ENCODE measurements at places on chromosomes 5 and 9.

- peaks cover 15% of the 10 kb centered on the region for H3K4me1 ChIP-seq
- H3K27me3 ChIP-seq, result no peaks in the 10 kb centered on the region
- no peaks in the 10 kb centered on the region for H3K36me3 ChIP-seq
- H3K27ac ChIP-seq, result no peak overlapping the region
- no peak overlapping the region for H3K4me3 ChIP-seq
- no peak for DNase-seq
Measured at GRCh38 chr5:140311011-140311467, 8.1 kb upstream of the PFDN1 start.

- DNase-seq, result no peak
- H3K27ac ChIP-seq, result no peak overlapping the region
- H3K4me1 ChIP-seq, result no peaks in the 10 kb centered on the region
- no peaks in the 10 kb centered on the region for H3K36me3 ChIP-seq
- no peak overlapping the region for H3K4me3 ChIP-seq
- no peaks in the 10 kb centered on the region for H3K27me3 ChIP-seq
Measured at GRCh38 chr5:22044229-22044628, 808.9 kb downstream of the CDH12 start.

- no peak overlapping the region for H3K4me3 ChIP-seq
- no peak for DNase-seq
- H3K27ac ChIP-seq, result no peak overlapping the region
- no peaks in the 10 kb centered on the region for H3K4me1 ChIP-seq
Measured at GRCh38 chr5:93461756-93462155, 119.3 kb downstream of the NR2F1-AS1 start.

DNA sequence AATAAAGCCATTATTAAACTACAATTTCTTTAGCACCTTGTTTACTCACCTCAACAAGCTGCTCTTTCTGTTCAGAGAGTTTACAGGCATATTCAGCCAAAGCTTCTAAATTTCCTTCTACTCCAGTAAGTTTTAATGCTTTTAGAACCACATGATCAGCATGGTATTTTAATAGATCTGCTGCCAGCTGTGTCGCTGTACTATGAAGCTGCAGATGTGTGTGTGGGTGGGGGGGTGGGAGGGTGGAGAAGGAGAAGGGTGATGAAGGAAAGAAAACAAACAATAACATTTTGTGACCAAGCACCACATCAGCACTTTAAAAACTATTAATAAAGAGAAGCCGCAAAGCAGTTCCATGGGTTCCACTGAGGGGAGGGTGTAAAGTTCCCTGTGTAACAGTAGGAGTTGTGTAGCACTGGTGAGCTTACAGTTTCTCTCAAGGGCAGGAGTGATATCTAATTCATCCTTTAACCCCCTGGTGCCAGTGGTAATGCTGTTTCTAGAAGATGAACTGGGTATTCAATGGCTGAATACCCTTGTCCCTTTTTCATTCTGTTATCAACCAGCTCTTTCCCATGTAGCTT, 38.5 kb downstream of the ABITRAM start:
- no peak overlapping the region for H3K27ac ChIP-seq
- no peak overlapping the region for H3K4me3 ChIP-seq
- H3K27me3 ChIP-seq, result no peaks in the 10 kb centered on the region
- peaks cover 2% of the 10 kb centered on the region for H3K36me3 ChIP-seq
- H3K4me1 ChIP-seq, result no peaks in the 10 kb centered on the region

- H3K4me1 ChIP-seq, result peaks cover 4% of the 10 kb centered on the region
- H3K36me3 ChIP-seq, result no peaks in the 10 kb centered on the region
- H3K27me3 ChIP-seq, result peaks cover 2% of the 10 kb centered on the region
- H3K27ac ChIP-seq, result no peak overlapping the region
Measured at GRCh38 chr9:34524349-34524748, 1.6 kb upstream of the ENHO start.

DNA sequence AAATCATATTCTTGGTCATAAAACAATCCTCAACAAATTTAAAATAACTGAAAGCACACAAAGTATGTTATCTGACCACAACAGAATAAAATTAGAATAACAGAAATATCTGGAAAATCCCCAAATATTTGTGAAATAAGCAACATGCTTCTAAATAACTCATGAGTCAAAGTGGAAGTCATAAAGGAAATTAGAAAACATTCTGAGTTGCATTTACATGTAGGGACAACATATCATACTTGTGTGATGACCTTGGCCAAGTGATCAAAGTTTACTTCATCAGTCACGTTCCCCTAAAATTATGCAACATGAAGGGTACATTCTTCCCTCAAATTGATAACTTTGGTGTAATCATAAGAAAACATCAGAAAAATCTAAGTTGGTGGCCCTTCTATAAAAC, 64.7 kb downstream of the CSF2 start:
- no peaks in the 10 kb centered on the region for H3K4me1 ChIP-seq
- peaks cover 15% of the 10 kb centered on the region for H3K27me3 ChIP-seq
- H3K27ac ChIP-seq, result no peak overlapping the region
- DNase-seq, result no peak
- no peaks in the 10 kb centered on the region for H3K36me3 ChIP-seq
- H3K4me3 ChIP-seq, result no peak overlapping the region

- H3K4me1 ChIP-seq, result 0 out of 2 replicates have a peak, but pooled peaks cover 3% of the 10 kb centered on the region
- H3K27me3 ChIP-seq, result no peaks in the 10 kb centered on the region
- no peak overlapping the region for H3K4me3 ChIP-seq
- H3K27ac ChIP-seq, result no peak overlapping the region
- no peak for DNase-seq
- no peaks in the 10 kb centered on the region for H3K36me3 ChIP-seq
Measured at GRCh38 chr5:994272-994607, 14.4 kb upstream of the NKD2 start.

DNA sequence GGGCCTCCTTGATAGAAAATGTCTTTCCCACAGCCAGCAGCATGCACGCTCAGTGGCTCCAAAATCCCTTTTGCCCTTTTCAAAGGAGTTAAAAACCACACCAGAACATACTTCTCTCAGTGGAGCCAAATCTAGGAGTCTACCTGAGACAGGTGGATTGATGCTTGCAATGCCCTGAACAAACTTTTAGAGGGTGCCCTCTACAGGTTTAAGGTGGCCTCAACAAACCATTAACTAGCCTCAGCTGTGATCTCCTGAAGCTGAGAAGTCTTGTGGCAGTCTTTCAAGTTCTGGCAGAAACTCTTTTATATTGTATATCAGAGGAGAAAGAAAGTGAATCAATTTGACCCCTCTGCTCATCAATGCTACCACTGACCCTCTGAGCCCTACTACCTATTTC, 125.4 kb downstream of the MED27 start:
- no peaks in the 10 kb centered on the region for H3K36me3 ChIP-seq
- no peaks in the 10 kb centered on the region for H3K4me1 ChIP-seq
- DNase-seq, result no peak
- H3K27me3 ChIP-seq, result no peaks in the 10 kb centered on the region

- no peak overlapping the region for H3K27ac ChIP-seq
- H3K36me3 ChIP-seq, result no peaks in the 10 kb centered on the region
- peaks cover 10% of the 10 kb centered on the region for H3K27me3 ChIP-seq
- no peaks in the 10 kb centered on the region for H3K4me1 ChIP-seq
- H3K4me3 ChIP-seq, result no peak overlapping the region
Measured at GRCh38 chr5:95331358-95331757, 46.5 kb upstream of the MCTP1 start.

- no peak for DNase-seq
- H3K4me1 ChIP-seq, result peaks cover 7% of the 10 kb centered on the region
- H3K36me3 ChIP-seq, result no peaks in the 10 kb centered on the region
- no peak overlapping the region for H3K4me3 ChIP-seq
Measured at GRCh38 chr5:172418862-172419814, 35.2 kb downstream of the SH3PXD2B start.

DNA sequence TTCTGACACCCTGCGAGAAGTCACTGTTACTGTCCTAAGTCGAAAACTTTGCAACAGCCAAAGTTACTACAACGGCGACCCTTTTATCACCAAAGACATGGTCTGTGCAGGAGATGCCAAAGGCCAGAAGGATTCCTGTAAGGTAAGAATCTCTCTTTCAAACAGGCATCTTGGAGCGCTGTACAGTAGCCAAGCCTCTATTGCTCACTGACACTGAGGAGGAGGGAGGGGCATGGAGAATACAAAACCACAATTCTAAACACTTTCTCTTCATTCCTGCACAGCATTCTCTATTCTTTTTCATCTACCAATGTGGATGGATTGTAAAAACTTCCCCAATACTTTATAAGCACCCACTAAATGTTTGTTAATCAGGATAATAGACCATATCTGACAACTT, 7.4 kb downstream of the GZMK start:
- H3K4me1 ChIP-seq, result no peaks in the 10 kb centered on the region
- H3K36me3 ChIP-seq, result no peaks in the 10 kb centered on the region
- no peaks in the 10 kb centered on the region for H3K27me3 ChIP-seq
- no peak overlapping the region for H3K4me3 ChIP-seq

DNA sequence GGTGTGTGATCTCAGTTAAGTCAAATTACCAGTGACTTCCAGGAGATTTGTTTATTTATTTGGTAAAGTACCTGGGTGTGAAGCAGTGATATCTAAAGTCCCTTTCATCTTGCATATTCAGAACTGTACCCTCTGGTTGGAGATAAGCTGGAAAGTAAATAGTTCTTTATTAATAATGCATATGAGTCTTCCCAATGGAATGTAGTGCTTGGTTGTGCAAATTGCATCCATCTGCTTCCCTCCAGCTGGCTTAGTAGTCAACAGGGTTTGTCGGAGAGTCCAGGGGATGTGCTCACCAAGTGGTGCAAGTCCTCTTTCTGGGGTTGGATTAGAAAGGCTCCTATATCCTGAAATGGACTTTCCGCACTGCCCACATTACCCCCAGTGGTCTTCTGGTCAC, 42.0 kb downstream of the TRPM3 start:
- H3K27ac ChIP-seq, result no peak overlapping the region
- H3K36me3 ChIP-seq, result no peaks in the 10 kb centered on the region
- no peak for DNase-seq
- H3K4me1 ChIP-seq, result no peaks in the 10 kb centered on the region

Data from Panc1 (cell line).